ENCODE measurements at places on chromosomes 5 and 9. TPM values are rescaled to one million over a fixed set of nuclear protein-coding genes. Genes with fewer than 3 reads are reported as not detected.

GRCh38 chr9:138007566-138007917 lies 130.0 kb downstream of the CACNA1B start:
- no peak for DNase-seq

The PAPPA gene
- not detected for polyA plus RNA-seq

The DDX41 gene
- 46.4 TPM for polyA plus RNA-seq

DNA sequence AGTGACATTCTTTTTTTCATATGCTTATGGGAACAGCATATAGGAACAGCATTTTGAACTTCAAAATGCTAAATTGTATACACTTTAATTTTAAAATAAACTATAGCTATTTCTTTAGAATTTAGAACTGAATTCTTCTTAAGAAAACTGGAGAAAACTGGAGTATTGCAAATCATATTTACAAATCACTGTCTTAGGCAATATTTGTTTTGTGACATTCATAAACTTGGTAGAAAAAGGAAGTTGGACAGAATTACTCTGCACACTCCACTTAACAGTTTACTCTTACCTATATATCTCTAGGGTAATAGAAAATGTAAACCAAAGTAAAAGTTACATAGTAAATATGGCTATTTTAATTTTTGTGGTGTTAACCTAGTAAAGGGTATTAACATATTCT lies 3.1 kb downstream of the DMRTA1 start:
- DNase-seq: no peak

The SLC1A3 gene
- not detected for polyA plus RNA-seq

- DNase-seq: no peak
Observed at GRCh38 chr9:127144670-127145445, 22.4 kb upstream of the ANGPTL2 start.

GRCh38 chr9:134565316-134565915 lies 76.2 kb upstream of the COL5A1 start:
- DNase-seq: no peak

GRCh38 chr5:158807946-158808345 lies 291.8 kb downstream of the EBF1 start:
- no peak for DNase-seq

The CDHR2 gene
- polyA plus RNA-seq: not detected

DNA sequence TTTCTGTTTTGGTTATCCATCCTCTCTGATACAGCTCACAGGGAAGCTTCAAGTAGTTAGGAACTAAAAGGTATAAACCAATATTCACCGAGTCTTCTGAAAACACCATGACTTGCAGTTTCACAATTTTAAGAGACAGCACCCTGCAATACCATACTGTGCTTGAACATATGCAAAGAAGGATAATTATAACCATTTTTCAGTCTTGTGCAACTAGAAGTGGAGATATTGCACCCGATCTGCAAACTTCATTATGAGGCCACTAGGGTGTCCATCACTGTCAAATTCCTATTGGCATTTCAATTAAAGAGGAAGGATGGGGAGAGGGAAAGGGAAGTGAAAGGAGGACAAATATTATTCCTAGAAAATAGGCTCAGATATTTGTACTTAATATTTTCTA lies 32.4 kb upstream of the CEP120 start:
- no peak for DNase-seq

GRCh38 chr9:35108946-35109575 lies 6.1 kb upstream of the STOML2 start:
- DNase-seq: no peak

- DNase-seq: no peak
Observed at GRCh38 chr5:43643327-43643726, 40.3 kb downstream of the NNT start.

- DNase-seq: no peak
Observed at GRCh38 chr9:95316794-95317118, 753 bp downstream of the FANCC start.

- no peak for DNase-seq
Observed at GRCh38 chr9:7500521-7500920, 299.1 kb downstream of the DMAC1 start.

- no peak for DNase-seq
Observed at GRCh38 chr5:88394536-88395175, 126.0 kb upstream of the TMEM161B start.

The PAEP gene
- not detected for polyA plus RNA-seq

GRCh38 chr9:20373263-20373662 lies 249.0 kb downstream of the MLLT3 start:
- DNase-seq: no peak

DNA sequence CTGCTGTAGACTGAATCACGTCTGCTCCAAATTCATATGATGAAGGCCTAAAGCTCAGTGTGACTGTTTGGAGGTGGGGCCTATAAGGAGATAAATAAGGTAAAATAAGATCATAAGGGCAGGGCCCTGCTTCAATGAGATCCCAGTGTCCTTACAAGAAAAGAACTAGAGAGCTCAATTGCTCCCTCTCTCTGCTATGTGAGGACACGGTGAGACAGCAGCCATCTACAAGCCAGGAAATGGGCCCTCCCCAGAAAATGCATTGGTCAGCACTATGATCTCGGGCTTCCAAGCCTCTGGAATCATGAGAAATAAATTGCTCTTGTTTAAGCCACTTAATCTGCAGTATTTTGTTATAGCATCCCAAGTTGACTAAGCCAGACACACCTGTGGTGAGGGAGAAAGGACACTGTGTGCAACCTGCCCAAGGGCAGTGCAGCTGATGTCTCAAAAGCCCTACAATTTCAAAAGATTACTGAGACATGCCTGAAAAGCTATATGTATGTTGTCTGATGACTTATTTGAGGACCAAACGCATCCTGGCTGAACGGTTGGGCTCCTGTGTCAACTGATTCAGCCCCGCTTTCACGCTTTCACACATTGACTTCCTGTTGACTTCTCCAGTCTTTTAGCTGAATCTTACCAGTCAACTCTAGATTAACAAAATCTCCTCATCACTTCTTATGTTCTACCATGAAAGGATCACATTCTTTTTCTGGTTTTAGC lies 13.2 kb downstream of the GZMK start:
- DNase-seq: peak; percentile 68

DNA sequence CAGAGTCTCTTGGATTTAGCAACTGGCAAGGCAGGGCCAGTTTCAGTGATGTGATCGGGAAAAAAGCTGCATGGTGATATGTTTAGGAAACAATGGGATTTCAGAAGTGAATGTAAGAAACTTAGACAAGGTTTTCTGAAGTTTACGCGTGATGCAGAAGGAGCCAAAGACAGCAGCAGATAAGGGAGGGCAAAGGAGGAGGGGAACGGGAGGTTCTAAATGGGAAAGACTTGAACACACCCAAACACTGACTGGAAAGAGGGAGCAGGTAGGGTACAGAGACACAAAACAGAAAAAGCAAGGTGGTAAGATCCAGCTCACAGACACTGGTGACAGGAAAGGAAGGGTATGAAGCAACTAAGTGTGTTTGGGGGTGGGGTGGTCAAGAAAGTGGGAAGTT lies 115.4 kb downstream of the EPB41L4A start:
- DNase-seq: no peak

The LHX3 gene
- polyA plus RNA-seq: not detected

The ADAMTSL1 gene
- polyA plus RNA-seq: not detected

DNA sequence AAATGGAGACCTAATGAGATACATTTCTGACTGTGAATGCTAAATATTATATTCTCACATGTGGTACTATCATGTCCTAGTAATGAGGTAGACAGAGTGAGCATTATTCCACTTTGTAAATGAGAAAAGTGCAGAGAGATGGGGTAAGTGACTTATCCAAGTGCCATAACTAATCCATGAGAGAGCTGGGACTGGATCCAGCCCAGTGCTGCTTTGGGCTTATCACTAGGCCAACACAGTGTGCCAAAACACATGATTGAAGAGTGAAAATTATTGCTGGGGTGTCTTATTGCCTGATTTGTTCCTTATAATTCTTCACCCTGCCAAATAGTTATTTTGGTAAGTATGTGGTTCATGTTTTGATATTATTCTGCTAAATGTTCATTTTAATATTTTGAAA lies 442.2 kb upstream of the GRAMD2B start:
- DNase-seq: no peak

DNA sequence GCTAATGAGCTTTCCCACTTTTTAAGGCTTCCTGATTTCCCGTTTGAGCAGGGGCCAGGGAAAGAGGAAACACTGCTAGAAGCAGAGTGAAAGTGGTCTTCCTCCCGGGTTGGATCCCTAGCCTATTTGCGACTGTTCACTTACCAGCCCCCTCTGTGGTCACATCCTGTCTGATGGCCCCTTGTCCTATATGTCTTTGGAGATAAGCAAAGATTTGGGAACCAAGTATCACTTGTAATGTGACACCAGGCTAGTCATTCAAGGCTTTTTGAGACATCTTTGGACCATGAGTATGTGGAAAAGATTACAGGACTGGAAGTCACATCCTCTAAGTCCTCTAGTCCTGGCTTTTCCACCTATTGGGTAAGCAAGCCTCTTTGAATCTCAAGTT lies 6.1 kb downstream of the DNAJB5 start:
- DNase-seq: no peak
